ENCODE measurements at places on chromosomes 5 and 9.
A peak's percentile ranks its signal among the peaks of the same experiment; 100 is the strongest.

DNA sequence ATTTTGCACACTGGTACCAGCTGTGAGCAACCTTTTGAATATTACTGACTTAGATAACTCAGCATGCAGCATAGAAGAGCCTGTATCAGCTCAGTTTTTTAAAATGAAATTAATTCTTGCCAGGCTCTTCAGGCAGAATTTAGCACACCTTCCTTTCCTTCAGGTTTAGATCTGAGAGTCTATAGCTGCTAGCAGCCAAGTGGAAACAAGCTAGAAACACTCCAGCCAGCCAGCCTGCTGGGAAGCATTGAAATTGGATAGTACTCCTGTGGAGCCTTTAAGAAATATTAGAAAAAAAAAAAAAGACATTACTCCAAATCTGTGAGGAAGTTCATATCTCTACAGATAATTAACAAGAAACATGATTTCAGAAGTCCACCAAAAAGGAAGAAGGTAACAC lies 812.2 kb downstream of the DTWD2 start:
- DNase-seq = no peak

- no peak for DNase-seq
Measured at GRCh38 chr9:128122809-128123175, 4.7 kb downstream of the PTGES2 start.

GRCh38 chr5:94632024-94632423 lies 13.6 kb downstream of the SLF1 start:
- no peak for DNase-seq

GRCh38 chr5:53069626-53070025 lies 39.9 kb downstream of the MOCS2 start:
- DNase-seq = peak; percentile 68

- DNase-seq = peak; percentile 45
Measured at GRCh38 chr9:119639287-119639955, 270.2 kb upstream of the BRINP1 start.
